Activated CD8-positive, alpha-beta T cell treated with anti-CD3 and anti-CD28 coated beads for 36 hours (primary cell): ENCODE measurements at places on chromosomes 6 and 20. TPM values are rescaled to one million over a fixed set of nuclear protein-coding genes. Genes with fewer than 3 reads are reported as not detected.

PAX1 gene
- not detected for total RNA-seq

RIMS4 gene
- total RNA-seq: not detected

DNA sequence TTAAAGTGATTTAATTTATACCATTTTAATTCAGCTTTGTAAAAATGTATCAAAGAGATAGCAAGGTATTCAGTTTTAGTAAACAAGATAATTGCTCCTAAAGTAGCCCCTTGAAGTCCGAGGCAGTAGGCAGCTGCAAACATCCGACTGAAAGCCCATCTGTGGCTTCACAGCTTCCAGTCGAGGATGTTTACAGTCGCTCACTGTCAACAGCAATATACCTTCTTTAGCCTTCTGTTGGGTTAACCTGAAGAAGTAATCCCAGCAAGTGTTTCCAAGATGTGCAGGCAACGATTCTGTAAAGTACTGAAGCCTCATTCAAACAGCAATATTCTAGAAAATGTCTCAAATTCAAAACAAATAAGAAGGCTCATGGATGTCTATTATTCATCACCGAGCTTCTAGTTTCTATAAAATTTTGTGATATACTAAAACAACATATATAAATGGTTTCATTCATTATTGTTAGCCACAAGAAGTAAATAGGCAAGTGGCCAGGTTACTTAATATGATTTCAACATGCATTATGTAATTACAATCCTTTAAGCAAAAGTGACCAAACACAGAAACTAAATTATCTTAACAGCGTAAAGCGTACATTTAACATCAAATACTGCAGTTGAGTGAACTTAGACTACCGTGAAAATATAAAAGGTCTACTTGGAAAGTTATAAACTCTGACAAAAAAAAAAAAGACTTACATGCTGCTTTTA is 115.0 kb downstream of the OGFRL1 start:
- no peak for DNase-seq
- H3K27me3 ChIP-seq: peaks cover 6% of the 10 kb centered on the region
- no peak overlapping the region for H3K4me3 ChIP-seq
- no peaks in the 10 kb centered on the region for H3K36me3 ChIP-seq
- H3K27ac ChIP-seq: no peak overlapping the region

DNA sequence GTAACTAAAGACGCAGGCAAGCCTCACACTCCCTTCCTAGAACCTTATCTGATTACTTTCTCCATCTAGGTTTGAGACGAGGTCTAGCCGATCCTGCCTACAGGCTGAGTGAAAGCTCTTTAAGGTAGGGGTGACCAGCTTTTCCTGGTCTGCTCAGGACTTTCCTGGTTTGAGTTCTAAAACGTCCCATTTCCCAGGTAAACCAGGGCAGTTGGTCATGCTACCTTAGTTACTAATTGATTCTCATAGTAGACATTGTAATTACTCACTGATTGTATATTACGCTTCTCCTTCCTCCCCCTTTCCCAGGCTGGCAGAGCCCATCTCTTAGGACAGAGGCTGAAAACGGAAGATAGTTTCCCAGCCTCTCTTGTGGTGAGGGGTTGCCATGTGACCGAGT is 27.9 kb upstream of the RSPO4 start:
- no peak overlapping the region for H3K4me3 ChIP-seq
- DNase-seq: no peak
- peaks cover 3% of the 10 kb centered on the region for H3K27me3 ChIP-seq
- no peaks in the 10 kb centered on the region for H3K36me3 ChIP-seq

CRISP2 gene
- total RNA-seq: not detected

- no peak overlapping the region for H3K4me3 ChIP-seq
- no peak overlapping the region for H3K27ac ChIP-seq
- H3K4me1 ChIP-seq: peaks cover 22% of the 10 kb centered on the region
- peaks cover 9% of the 10 kb centered on the region for H3K36me3 ChIP-seq
Measured at GRCh38 chr6:20716865-20717264, 182.6 kb downstream of the CDKAL1 start.

- H3K27me3 ChIP-seq: peaks cover 51% of the 10 kb centered on the region
- no peak overlapping the region for H3K27ac ChIP-seq
- peaks cover 3% of the 10 kb centered on the region for H3K36me3 ChIP-seq
- H3K4me3 ChIP-seq: peak overlapping the region; percentile 29
Measured at GRCh38 chr6:107635057-107635515, 145.2 kb downstream of the SOBP start.

DNA sequence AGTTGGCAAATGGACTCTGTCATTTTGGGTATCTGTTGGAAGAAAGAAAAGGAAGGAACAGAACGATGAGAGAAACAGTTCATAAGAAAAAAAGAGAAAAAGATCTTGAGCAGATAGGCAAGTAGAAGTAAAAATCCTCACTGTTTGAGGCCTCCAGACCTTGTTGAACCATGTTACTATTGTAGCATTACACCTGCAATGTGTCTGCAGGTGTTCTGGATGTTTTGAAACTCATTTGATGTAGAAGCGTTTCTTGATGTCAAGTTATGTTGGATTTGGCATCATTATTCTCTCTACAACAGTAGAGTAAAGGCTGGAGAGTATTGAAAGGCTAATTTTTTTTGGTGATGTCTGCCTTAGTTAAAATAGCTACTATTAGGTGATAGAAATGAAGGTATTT is 108.7 kb downstream of the CARMIL1 start:
- peaks cover 24% of the 10 kb centered on the region for H3K4me1 ChIP-seq
- no peak overlapping the region for H3K4me3 ChIP-seq
- H3K27ac ChIP-seq: no peak overlapping the region
- no peaks in the 10 kb centered on the region for H3K36me3 ChIP-seq
- DNase-seq: no peak
- H3K27me3 ChIP-seq: no peaks in the 10 kb centered on the region

GRCh38 chr6:148611213-148611612 is 135.6 kb upstream of the UST start:
- peaks cover 3% of the 10 kb centered on the region for H3K27me3 ChIP-seq
- no peak overlapping the region for H3K4me3 ChIP-seq

COL19A1 gene
- 0.14 TPM for total RNA-seq

CGA gene
- not detected for total RNA-seq

GRCh38 chr6:14726816-14727493 is 518.9 kb upstream of the JARID2 start:
- DNase-seq: no peak
- H3K36me3 ChIP-seq: peaks cover 20% of the 10 kb centered on the region
- H3K27ac ChIP-seq: peak overlapping the region; percentile 30
- peaks cover 67% of the 10 kb centered on the region for H3K4me1 ChIP-seq
- H3K4me3 ChIP-seq: no peak overlapping the region
- no peaks in the 10 kb centered on the region for H3K27me3 ChIP-seq

DNA sequence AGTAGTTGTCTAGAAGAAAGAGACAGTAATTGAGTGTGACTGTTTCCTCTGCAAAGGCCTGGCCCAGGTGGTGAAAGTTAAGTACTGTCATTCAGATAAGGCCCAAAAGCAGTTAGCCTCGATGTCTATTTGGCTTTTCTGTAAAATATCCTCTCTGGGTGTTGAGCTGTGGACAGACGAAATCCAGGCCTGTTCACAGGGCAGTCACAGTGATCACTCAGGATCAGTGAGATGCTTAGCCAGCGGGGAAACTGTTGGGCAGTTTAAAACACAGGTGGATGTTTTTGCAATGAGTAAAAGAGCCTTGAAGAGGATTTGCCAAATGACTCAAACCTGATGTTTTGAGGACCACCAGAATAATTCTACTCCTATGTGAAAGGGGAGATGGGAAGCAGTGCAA is 22.0 kb upstream of the PRDM1 start:
- no peak overlapping the region for H3K27ac ChIP-seq
- H3K36me3 ChIP-seq: no peaks in the 10 kb centered on the region
- peaks cover 2% of the 10 kb centered on the region for H3K27me3 ChIP-seq
- H3K4me1 ChIP-seq: no peaks in the 10 kb centered on the region
- H3K4me3 ChIP-seq: no peak overlapping the region

OOEP gene
- total RNA-seq: not detected

OPRM1 gene
- total RNA-seq: not detected

- no peak overlapping the region for H3K27ac ChIP-seq
- no peaks in the 10 kb centered on the region for H3K4me1 ChIP-seq
- no peak for DNase-seq
- peaks cover 15% of the 10 kb centered on the region for H3K27me3 ChIP-seq
- H3K36me3 ChIP-seq: no peaks in the 10 kb centered on the region
- no peak overlapping the region for H3K4me3 ChIP-seq
Measured at GRCh38 chr6:46584586-46584985, 68.0 kb downstream of the CYP39A1 start.

GPX5 gene
- total RNA-seq: not detected

- H3K36me3 ChIP-seq: no peaks in the 10 kb centered on the region
- peaks cover 65% of the 10 kb centered on the region for H3K27me3 ChIP-seq
- no peak overlapping the region for H3K4me3 ChIP-seq
- H3K4me1 ChIP-seq: peaks cover 7% of the 10 kb centered on the region
Measured at GRCh38 chr6:166008441-166009369, 158.9 kb downstream of the TBXT start.

DNA sequence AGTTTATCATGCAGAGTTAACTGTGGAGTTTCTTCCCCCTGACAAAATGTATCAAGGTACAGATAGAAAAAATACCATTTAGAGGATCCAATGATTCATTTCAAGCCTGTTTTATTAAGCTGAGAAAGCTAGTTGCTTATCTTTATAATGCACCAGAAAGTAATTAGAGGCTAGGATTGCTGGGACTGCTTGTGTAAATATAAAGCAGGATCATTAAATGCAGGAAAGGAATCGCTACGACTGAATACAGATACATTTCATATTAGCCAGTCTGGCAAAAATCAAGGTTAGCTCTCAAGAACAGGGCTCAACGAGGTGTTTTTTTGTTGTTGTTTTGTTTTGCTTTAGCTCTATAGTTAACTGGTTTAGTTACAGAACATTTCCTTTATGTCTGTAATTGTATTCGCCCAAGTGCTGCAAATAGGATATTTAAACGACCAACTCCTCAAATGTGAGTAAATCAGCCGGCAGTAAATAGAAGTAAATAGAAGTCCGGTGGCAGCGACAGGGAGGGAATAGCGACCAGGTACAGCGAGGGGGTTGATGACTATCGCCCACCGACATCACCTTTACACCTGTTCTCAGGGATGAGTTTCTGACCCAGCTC is 748 bp downstream of the UBE2J1 start:
- H3K36me3 ChIP-seq: peaks cover 18% of the 10 kb centered on the region
- H3K27ac ChIP-seq: peak overlapping the region; percentile 93
- peaks cover 66% of the 10 kb centered on the region for H3K4me1 ChIP-seq

- DNase-seq: peak; percentile 40
- H3K27ac ChIP-seq: peak overlapping the region; percentile 13
- peaks cover 2% of the 10 kb centered on the region for H3K36me3 ChIP-seq
- no peak overlapping the region for H3K4me3 ChIP-seq
- H3K4me1 ChIP-seq: peaks cover 22% of the 10 kb centered on the region
Measured at GRCh38 chr6:33583591-33584155, 3.6 kb upstream of the BAK1 start.

DNA sequence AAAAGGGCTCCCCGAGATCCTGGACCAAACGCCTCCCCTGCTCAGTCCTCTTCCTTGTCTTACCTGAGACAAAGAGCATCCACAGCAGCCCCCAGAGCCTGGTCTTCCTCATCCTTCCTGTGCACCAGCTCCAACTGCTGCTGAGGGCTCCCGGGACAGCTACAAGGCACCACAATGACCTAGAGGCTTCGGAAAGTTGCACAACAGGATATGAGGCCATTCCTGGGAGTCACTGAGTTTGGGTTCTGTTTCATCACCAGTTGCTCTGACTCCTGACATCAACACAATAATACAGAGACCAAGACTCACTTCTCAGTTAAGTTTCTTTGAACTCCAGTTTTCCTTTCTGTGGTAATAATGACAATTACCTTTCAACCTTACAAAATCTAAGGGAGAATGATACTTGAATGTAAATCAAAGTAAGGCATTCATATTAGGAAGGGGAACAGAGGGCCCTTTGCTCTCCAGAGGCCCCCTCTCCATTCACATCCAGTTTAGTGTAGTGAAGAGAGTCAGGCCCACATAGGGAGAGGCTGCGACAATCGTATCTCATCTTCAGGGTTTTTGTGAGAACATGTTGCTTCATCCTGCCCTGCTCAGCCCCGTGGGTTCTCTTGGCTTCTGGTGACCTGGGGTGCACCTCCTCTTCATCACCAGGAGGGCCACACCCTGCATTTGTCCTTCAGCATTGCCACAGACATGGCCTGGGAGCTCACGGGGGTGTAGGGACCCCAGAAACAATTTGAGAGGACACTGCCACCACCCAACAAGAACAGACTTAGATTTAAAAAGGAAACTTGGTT is at the start of gene TREM1:
TSS of gene TREM1 (minus strand) at position 139 of the 803 bp plus-strand sequence. CDS start at position 112, 27 bp downstream.
- H3K4me1 ChIP-seq: peaks cover 8% of the 10 kb centered on the region
- no peak for DNase-seq
- H3K36me3 ChIP-seq: no peaks in the 10 kb centered on the region
- no peak within 1 kb of the TSS for H3K4me3 ChIP-seq
- H3K27ac ChIP-seq: peak within 1 kb of the TSS; percentile 43

SIRPB1 gene
- 0.83 TPM for total RNA-seq

HM13 gene
- total RNA-seq: 91.6 TPM

DNA sequence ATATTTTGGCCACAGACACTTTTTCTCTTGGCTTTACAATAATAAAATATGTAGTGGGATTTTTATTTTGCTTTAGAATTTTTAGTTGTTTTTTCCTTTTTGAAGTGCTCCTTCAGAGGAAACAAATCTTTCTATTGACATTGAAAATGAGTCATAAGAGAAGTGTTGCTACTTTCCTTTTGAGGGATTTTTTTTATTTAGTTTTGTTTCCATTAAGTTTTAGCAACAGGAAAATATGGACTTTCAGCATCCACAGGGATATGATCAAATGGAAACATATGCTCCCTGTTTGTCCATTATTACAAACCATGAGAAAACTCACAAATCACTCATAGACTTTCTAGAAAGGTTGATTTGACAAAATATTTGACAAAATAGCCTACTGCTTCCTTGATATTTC is 65.3 kb upstream of the BMP2 start:
- H3K27me3 ChIP-seq: peaks cover 4% of the 10 kb centered on the region
- H3K4me1 ChIP-seq: no peaks in the 10 kb centered on the region
- DNase-seq: no peak
- H3K27ac ChIP-seq: no peak overlapping the region
- no peak overlapping the region for H3K4me3 ChIP-seq
- H3K36me3 ChIP-seq: no peaks in the 10 kb centered on the region

GRCh38 chr6:51277474-51277873 is 458.8 kb downstream of the TFAP2B start:
- H3K27me3 ChIP-seq: no peaks in the 10 kb centered on the region
- no peaks in the 10 kb centered on the region for H3K4me1 ChIP-seq
- H3K36me3 ChIP-seq: no peaks in the 10 kb centered on the region
- H3K4me3 ChIP-seq: no peak overlapping the region
- DNase-seq: no peak
